ENCODE measurements at places on chromosomes 16 and 17.

DNA sequence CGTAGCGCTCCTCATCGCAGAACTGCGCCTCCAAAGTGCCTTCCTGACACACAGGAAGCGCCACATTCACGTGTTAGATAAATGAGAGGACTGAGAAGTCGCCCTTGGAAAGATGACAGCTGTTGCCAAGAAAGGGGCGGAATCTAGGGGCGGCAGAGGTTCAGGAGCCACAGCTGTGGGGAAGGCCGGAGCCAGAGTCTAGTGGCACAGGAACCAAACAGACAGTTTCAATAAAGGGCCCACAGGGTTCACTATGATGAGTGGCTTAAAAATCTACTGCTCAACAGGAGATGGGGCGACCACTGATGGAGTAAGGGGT, 4.7 kb downstream of the FLCN start:
- DNase-seq = no peak

DNA sequence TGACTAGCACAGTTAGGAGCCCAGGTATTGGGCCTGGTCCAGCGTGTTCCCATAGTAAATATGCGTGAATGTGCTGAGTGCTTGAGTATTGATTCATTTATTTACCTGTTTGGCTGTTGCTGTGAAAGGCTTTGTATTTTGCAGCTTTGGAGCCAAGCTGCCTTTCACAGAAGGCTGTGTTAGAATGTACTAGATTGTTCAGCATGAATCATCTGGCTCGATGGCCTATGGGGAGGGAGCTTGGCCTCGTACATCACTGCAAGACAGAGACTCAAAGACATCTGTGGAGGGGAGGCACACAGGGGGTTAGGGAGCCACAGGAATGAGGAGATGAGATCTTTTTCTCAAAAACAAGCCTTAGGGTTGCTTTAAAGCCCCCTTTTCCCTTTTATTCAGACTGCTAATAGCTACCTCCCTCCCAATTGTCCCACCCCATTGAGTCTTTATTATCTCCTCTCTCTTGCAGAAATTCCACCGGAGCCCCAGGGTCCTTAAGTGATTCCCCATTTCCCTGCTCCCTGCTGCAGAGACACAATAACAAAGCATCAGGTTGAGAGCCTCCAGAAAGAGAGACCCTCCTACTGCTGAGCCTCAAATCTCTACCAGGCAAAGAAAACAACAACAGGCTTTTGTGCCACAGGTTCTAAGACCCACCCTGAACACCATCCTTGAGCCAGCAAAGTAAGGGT, 307.2 kb downstream of the ABCC12 start:
- DNase-seq = no peak

- no peak for DNase-seq
Measured at GRCh38 chr17:77929180-77929564, 29.3 kb upstream of the TNRC6C start.

DNA sequence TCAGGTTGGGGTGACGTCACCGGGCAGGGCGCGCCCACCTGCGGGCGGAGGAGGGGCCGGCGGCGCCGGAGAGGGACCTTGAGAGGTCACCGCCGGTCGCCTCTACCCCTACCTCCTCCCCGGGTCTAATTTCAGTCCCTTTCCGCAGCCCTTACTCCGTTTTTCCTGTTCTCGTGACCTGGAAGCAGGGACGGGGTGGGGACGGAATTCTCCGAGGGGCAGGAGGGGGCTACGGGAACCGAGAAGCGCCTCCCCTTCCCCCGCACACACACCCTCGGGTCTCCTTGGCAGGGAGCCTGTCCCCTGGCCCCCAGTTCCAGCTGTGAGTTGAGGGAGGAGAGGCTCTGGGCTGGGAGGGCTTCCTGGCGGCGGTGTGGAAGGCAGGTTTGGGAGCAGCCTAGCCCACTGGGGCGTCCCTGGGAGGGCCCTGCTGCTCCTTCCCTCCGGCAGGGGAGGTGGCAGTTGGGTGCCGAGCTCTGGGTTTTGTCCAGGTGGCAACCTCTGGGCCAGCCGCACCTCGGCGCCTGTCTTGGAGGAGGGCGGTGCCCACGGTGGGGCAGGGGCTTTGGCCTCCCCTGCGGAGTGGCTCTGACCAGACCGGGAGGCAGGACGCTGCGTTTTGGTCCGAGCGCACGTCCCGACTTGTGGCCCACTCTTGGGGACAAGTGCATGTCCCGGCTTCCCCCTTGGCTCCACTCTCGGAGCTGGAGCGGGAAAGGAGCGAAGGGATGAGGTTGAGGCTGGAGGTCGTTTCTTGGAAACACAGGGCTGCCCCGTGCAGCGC, 773 bp downstream of the SYNGR3 start:
- DNase-seq = no peak

GRCh38 chr17:61209106-61209439, 190.6 kb upstream of the TBX2 start:
- DNase-seq = no peak

DNA sequence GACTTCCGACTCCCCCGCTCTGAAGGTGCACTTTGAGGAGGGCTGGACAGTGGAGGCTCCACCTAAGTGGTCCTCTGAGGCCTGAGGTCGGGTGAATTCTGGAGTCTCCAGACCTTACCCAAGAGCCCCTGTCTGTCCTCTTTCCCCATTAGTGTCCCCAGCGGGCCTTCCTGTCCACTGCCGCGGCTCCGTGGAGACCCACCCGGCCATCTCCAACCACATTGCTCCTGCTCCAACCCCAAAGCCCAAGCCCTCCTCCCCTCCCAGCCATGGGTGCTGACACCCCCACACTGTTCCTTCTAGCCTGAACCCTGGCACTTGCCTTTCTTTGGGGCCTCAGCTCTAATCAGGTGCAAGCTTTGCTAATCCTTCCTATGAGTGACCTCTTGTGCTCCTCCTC, 283.1 kb upstream of the TNRC6C start:
- no peak for DNase-seq

Measured in right renal pelvis (tissue), 4 donors.